ENCODE measurements at places on chromosomes 5 and 9.

DNA sequence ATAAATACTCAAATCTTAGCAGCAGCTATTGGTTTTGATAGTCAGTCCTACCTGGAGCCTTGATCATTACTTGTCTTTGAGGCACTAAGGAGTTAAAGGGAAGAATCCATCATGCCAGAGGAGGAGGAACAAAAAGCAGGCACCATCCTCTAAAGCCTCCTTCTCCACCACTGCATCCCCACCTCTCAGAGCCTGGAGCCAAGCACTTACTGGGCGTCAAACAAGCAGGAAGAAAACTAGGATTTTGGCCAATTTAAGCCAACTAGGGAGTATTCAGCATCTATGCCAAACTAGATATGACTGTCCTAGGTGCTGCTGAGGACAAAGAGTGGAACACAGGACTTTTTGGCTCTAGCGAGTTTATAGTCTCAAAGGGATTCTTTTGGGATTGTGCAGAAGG lies 152.5 kb downstream of the PPP2R2B start:
- DNase-seq = no peak

- no peak for DNase-seq
Measured at GRCh38 chr5:60826653-60827052, 17.4 kb downstream of the ELOVL7 start.

GRCh38 chr5:169717288-169717687 lies 80.2 kb downstream of the DOCK2 start:
- DNase-seq = no peak

DNA sequence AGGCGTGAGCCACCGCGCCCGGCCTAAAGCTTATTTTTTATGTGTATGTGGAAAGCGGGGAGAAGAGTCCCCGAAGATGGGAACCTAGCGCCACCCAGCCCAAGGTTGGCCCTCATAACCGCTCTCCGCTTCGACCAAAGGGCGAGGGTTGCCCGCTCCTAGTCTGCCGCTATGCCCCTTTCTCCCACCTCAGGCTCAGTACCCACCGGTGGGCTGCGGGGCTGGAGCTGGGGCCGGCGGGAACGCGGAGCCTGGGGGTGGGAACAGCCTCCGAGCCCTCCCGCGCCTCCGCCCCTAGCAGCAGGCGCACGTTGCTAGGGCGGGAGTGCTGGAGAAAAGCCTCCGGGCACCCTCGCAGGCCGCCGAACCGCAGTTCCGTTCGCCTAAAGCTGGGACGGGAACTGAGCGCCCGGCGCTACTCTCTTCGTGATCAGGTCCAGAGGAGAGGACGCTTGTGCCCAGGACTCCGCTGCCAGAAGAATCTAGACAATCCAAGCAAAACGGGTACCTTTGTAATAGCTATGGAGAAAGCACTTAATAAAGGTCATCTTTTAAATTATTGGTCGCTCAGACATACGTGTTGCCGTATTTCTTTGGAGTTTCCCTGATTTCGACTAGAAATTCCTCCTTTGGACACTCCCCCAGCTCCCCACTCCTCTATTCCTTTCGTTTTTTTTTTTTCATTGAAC lies at the start of gene WDR31:
WDR31 (minus strand) TSS at position 265 of the 689 bp plus-strand sequence. CDS start 8,253 bp downstream, outside the sequence.
- DNase-seq = peak; percentile 56

DNA sequence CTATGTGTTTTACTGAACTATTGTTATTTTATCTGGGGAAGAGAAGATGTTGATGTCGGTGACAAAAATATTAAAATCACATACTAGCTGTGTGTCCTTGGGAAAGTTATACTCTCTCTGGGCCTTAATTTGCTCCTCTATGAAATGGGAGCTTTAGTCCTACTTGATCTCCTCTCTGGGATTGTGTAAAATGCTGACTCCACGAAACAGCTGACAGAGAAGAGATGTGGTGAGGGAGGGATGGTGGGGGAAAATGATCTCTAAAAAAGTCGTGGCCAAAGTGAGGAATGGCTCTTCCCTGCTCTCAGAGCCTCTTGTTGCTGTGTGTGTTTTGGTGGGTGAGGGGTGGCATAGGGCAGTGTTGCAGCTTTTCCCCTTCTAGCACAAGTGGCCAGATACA lies 173.7 kb downstream of the MELK start:
- DNase-seq = no peak

- no peak for DNase-seq
Measured at GRCh38 chr5:175466700-175467318, 11.6 kb upstream of the SFXN1 start.

DNA sequence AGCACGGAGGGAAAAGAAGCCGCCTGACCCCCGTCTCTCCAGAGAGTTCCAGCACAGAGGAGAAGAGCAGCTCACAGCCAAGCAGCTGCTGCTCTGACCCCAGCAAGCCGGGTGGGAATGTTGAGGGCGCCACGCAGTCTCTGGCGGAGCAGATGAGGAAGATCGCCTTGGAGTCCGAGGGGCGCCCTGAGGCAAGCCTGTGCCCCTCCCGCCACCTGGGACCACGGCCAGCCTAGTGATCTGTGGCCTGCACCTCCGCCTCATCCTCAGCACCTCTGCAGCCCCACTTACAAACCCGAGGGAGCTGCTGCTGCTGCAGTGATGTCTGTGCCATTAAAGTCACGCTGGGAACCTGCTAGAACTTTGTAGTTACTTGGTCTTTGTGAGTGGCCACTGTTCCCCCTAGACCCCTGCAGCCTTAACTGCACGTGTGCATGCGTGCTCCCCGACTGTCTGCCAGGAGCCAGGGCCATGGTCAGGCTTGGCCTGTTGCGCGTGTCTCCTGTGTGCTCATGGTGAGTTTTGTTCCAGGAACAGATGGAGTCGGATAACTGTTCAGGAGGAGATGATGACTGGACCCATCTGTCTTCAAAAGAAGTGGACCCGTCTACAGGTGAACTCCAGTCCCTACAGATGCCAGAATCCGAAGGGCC lies 12.5 kb downstream of the SQSTM1 start:
- no peak for DNase-seq

DNA sequence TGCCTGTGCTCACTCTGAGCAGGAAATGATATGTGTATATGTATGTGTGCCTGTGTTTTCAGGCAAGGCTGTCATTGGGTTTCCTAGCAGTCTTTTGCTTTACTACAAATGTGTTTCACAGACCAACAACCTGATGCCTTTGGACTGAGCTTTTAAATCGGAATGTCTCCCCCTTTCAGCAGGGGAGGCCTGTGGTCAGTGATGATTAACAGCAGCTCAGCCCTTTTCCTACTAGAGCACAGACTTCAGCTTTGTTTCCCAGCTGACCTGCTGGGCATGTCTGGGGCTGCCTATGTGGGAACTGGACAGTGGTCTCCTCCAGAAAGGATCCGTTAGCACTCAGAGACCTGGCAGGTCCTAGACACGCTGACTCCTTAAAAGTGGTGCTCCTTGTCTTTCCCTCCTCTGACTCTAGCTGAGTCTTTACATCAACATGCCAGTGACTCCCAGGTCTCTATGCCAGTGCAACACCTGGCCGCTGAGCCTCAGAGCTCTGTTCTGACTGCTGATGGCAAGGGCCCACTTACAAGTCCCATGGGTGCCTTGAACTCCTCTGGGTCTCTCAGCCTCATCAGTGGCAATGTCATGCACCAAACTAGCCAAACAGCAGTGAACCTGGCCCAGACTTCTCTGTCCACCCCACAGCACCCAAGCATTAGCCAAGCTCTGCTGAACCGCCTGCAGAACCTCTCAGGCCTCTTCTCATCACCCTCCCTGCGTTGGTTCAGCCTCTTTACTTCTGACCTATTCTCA lies 7.7 kb downstream of the MACROH2A1 start:
- DNase-seq = no peak

- DNase-seq = no peak
Measured at GRCh38 chr5:172353271-172353812, 69.8 kb upstream of the UBTD2 start.

- no peak for DNase-seq
Measured at GRCh38 chr5:178468196-178468685, 122.0 kb downstream of the COL23A1 start.

DNA sequence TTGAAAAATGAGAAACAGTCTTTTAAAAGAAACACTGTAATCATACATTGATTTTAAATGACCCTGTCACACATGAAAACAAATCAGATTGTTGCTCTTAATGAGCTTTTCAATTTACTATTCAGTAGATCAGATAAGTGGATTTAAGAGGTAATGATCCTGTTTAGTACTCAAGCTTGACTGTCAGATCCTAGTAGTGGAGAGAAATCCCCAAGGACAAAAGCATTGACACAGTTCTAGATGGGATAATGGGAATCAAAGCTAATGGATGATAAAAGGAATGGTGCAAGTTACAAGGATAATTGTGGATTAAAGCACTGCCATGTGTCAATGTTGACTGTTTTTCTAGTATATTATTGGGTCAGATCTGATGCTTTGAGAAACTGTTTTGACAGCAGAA lies 142.3 kb upstream of the TLX3 start:
- no peak for DNase-seq

DNA sequence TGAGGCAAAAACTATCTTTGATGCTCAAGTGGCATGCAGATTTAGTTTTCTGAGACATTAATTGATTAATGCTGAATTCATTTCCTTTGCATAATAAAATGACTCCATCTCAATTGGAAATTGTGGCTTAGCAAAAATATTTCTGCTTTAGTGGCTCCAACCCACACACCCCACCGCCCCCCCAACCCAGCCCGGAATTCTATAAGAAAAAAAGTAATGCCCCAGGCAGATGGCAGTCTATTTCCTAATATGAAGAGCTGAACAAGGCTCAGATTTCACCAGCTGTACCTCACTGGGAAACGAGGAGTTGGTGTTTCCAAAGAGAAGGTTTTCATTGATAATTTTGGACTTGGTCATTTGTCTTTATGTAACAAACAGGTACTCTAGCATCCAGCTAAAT lies 182.1 kb downstream of the FBN2 start:
- no peak for DNase-seq

DNA sequence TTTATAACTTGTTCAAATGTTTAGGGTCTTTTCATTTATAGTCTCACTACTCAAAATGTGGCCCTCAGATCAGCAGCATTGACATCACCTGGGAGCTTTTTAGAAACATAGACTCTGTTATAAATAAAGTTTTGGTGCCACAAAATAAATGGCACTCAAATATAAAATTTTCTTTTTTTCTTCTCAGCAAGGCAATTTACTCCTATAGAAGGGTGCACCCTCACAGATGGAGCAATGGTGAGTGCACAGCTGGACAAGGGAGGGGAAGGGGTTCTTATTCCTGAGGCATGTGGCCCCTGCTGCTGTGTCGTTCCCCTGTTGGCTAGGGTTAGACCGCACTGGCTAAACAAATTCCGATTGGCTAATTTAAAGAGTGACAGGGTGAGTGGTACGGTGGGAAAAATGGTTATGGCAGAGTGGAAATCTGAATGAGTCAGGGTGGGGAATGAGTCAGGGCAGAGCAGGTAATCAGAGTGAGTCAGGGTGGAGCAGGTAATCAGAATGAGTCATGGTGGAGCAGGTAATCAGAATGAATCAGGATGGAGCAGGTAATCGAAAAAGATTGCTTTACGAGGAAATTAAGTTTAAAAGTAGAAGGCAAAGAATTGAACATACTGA lies 31.8 kb upstream of the C7 start:
- DNase-seq = no peak

GRCh38 chr5:176319827-176320554 lies 41.6 kb downstream of the KIAA1191 start:
- no peak for DNase-seq

DNA sequence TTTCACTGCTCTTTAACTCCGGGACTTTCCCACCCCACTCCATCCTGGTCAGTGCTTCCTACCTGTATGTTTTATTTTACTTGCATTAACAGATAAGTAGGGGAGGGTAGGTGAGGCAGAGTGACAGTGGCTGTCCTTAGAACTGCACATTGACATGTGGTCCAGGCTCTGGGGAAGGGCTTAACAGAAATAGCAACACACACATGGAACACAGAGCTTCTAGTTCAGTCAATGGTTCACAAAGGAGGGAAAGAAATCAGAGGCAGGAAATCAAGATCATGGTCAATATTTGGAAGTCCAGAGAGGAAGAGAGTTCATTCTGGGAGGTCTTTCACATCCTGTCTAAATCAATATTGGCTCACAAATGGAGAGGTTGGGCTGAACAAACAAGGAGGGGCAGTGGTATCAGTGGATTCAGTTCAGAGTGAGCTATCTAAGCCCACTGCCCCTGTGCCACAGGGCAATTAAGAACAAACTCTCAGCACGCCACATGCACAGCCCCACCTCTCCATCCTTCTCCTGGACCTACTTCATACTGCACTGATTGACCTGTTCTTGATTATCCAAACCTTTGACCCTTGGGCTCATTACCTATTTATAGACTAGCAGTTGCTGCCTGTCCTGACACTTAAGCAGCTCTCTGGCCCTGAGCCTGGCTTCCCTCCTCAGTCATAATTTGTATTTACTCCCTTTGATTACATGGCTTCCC lies 6.2 kb upstream of the VPS13A start:
- no peak for DNase-seq

DNA sequence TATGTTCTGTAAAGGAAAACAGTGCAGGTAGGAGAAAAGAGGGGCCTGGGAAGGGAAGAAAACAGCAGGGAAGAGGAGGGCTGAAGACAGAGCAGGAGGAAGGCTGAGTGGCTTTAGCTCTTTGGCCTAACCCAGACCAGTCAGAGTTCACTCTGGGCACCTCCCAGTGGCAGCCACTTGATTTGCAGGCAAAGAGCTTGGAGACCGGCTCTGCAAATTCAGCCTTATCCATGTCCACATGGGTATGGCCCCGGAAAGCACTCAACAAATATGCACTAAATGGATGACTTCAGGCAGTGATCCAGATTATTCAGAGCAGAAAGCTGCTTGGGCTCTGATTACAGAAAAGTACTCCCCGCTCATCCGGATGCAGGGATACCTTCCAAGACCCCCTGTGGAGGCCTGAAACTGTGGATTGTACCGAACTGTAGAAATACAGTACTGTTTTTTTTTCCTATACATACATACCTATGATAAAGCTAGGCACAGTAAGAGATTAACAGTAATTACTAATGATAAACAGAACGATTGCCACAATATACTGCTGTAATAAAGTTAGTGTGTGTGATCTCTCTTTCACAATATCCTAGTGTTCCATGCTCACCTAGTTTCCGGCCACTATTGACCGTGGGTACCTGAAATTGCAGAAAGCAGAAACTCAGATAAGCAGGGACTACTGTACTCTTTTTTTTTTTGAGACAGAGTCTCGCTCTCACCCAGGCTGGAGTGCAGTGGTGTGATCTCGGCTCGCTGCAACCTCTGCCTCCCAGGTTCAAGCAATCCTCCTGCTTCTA lies 4.6 kb upstream of the RNU6ATAC start:
- DNase-seq = no peak

GRCh38 chr5:157273131-157273556 lies 7.2 kb downstream of the CYFIP2 start:
- DNase-seq = no peak
